ENCODE measurements at places on chromosomes 16 and 17.

GRCh38 chr17:4908711-4909496 lies 6.0 kb upstream of the CHRNE start:
- peak; percentile 36 for DNase-seq

DNA sequence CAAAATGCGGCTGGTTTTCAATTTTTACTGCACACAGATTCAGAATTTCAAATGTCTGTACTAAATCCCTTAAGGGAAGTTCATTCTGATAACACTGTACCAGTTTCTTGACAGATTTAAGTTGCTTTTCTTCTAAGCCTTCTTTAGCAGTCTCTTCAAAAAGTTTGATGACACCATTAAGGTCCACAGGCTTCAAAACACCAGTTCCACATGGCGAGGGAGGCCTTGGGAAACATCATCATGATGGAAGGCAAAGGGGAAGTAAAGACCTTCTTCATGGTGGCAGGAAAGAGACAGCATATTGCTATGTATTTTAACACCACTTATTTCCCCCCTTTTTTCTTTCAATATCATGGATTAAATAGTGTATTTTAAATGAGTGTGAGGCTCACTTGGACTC lies 24.5 kb downstream of the NLRC5 start:
- no peak for DNase-seq

DNA sequence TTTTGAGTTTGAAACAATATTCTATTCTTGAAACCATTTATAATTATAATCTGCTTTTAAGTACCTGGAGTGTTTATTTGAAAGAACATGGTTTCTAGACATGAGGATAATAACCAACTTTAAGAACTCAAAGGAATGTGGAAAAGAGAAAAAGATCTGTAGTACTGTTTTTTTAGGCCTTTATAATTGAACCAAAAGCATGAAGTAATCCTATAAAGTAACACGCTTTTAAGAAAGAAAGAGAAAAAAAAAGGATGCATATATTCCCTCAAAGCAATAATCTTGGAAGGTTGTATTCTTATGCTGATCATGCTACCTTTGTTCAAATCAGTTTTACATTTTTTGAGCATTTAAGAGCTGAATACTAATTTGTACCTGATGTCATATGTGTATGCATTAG lies 54.0 kb upstream of the RHBDL3 start:
- no peak for DNase-seq

- no peak for DNase-seq
Measured at GRCh38 chr16:4450931-4451519, 23.4 kb downstream of the NMRAL1 start.

GRCh38 chr16:80387318-80387921 lies 153.4 kb upstream of the DYNLRB2 start:
- DNase-seq, result no peak

DNA sequence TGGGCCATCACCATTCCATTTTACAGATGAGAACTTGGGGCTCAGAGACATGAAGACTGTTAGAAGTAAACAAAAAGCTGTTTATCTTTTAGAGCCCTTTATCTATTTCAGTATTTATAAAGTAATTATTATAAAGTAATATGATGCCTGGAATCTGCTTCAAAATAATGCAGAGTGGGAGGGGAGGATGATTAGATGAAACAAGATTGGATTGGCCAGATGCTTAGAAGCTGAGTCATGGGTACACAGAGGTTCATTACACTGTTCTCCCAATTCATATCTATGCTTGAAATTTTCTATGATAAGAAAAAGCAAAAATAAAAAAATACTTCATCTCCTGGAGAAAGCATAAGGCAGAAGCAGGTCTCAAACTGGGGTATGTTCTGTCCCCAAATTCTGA lies 29.4 kb downstream of the TOM1L2 start:
- DNase-seq, result no peak

Measured in NCI-H526 treated with DMSO at 0.1 percent for 48 hours (cell line).